ENCODE measurements at places on chromosomes 2 and 18.

DNA sequence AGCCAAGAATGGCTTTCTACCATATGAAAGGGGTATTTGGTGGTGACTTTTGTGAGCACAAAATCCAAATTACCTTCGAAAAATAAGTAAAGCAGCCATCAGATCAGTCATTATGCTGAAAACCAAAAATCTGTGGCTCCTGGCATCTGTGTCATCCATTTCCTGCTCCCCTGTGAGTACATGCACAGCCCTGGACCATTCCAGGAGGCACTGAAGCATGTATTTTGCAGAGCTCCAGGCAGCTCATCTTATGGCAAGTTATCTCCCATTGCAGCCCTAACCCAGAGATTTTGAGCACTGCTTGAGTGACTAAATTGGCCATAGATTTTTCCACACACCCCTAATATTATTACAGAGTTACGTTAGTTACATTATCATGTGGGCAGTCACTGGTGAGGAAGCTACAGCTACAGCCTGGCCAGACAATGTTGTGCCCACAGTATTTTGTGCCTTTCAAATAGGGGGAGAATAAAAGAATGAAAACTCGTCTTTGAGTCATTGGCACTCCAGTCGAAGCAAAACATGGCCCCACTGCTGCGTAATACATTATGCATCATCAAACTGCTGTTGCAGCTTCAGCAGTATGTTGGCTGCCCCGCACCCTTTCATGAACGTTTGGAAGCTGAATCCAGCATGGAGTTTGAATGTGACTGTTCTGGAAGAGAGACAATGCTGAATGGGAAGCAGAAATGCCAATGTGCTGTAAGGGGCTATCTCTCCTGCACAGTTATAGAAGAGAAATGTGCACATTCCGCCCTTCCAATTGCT is 702.2 kb downstream of the RNF144A start:
- DNase-seq: no peak

- no peak for DNase-seq
Observed at GRCh38 chr2:167943368-167943767, 304.0 kb downstream of the STK39 start.

DNA sequence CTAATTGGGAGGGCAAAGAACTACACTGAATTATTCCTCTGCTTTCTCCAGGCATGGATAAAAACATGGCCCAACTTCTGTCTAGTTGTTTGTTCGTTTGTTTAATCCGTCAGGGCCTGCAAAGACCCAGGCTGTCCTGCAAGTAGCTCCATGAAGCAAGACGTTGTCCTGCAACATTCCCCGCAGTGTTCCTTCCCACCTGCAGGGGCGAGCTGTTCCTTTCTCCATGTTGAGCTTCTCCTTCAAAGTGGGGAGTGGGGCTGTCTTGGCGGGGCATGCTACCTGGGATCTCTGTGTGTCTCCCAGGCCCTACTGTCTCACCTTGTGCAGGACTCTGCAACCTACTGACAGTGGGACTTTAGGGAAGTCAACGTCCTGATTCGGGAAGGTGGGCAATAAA is 264.0 kb upstream of the SMIM21 start:
- no peak for DNase-seq

DNA sequence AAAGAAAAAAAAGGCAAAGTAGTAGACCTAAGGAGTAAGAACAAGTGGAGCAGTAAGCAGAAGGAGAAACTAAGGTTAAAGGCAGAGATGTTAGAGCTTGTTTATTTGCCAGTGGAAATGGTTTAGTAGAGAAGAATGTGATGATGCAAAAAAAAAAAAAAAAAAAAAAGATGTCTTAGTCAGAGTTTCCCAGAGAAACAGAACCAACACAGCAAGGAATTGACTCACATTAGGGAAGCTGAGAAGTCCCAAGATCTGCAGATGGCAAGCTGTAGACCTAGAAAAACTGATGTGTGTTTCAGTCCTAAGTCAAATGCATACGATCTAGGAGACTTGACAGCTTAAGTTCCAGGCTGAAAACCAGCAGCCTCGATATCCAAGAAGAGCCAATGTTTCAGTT is 1548.8 kb upstream of the LRRTM1 start:
- no peak for DNase-seq

GRCh38 chr2:240593026-240593702 is 6.6 kb downstream of the CAPN10 start:
- no peak for DNase-seq

DNA sequence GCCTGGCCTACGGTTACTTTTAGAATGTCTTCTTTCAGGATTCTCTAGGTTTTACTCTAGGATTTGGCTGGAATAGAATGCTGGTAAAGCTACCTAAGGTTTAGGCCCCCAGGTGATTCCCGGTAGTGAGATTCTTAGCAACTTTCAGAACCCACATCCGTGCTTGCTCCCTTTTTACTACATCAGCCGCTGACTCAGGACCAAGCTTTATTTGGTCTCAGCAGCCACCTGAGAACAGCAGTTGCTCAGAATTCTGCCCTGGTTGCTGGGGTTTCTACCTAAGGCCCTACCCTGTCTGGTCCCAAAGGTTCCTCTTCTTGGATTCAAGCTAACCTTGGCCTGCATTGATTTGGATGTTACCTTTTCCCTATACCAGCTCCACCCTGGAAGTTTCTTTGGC is 36.1 kb upstream of the NDUFV2 start:
- no peak for DNase-seq

DNA sequence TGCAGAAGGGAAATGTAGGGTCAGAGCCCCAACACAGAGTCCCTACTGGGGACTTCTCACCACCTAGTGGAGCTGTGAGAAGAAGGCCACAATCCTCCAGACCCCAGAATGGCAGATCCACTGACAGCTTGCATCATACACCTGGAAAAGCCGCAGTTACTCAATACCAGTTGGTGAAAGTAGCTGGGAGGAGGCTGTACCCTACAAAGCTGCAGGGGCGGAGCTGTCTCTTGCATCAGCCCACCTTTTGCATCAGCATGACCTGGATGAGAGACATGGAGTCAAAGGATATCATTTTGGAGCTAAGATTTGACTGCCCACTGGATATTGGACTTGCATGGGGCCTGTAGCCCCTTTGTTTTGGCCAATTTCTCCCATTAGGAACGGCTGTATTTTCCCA is 237.3 kb downstream of the CALCRL start:
- DNase-seq: no peak

DNA sequence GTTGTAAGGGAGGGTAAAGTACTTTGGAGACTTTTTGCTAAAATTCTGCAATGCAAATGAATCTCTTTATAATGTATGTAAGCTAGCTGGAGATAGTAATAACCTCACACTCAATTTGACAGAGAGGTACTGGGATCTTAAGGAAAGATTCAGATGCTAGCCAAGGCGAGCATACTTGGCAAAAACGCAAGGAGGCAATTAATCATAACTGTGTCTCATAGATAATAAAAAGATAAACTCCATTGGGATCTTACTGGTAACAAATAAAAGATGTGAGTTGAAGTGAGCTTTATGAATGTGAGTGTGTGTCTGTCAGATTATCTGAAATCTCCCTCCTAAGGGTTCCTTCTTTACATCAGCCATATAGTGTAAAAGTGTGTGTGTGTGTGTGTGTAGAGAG is 533.0 kb downstream of the TMX3 start:
- no peak for DNase-seq

DNA sequence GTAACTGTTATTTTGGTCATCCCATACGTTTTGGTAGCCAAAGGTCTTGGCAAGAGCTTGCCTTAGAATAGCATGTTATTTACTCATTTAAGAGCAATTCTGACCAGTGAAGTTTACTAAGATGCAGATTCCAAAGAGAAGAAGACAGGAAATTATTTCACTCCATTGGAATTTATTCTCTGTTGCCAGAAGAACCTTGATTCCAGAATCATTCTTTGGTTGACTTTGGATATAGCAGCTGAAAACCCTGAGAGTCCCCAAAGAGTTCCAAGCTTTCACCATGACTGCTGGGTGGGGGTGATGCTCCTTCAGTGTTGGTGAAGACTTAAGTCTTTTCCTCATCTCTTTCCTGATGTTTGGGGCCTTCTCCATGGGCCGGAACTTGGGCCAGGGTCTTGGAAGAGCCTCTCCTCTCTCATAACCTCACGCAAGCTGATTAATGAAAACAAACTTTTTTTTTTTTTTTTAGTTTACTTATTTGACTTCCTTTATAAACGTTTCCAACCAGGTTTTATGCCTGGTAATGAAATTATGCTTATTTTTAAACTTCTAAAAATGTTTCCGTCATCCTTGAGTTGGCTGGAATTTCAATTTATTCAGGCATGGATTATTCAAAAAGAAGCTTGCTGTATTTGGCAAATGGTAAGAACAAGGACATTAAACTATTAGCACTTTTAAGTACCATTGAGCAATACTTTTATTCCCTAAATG is 192.0 kb downstream of the MTX2 start:
- DNase-seq: no peak

GRCh38 chr18:47883771-47884413 is 46.6 kb downstream of the SMAD2 start:
- no peak for DNase-seq

DNA sequence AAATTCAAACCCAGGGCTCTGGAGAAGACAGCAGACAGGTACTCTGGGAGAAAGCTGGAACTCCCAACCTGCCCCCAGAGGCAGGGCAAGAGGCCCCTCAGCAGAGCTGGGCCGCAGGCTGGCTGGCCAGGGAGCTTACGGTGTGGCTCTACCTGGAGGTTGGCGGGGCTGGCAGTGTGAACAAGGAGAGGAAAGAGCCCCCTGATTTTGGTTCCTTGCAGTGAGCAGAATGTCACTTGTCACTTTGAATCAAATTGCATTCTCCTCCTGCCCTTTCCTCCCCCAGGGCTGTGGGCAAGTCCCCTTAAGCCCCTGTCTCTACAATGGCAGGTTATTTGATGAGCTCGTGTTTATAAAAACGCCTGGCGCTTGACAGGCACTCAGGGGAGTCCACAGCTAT is 32.6 kb downstream of the MYO7B start:
- DNase-seq: no peak

GRCh38 chr2:120272763-120273481 is 20.3 kb downstream of the RALB start:
- DNase-seq: no peak

GRCh38 chr2:69731147-69731970 is 10.6 kb upstream of the ANXA4 start:
- no peak for DNase-seq

DNA sequence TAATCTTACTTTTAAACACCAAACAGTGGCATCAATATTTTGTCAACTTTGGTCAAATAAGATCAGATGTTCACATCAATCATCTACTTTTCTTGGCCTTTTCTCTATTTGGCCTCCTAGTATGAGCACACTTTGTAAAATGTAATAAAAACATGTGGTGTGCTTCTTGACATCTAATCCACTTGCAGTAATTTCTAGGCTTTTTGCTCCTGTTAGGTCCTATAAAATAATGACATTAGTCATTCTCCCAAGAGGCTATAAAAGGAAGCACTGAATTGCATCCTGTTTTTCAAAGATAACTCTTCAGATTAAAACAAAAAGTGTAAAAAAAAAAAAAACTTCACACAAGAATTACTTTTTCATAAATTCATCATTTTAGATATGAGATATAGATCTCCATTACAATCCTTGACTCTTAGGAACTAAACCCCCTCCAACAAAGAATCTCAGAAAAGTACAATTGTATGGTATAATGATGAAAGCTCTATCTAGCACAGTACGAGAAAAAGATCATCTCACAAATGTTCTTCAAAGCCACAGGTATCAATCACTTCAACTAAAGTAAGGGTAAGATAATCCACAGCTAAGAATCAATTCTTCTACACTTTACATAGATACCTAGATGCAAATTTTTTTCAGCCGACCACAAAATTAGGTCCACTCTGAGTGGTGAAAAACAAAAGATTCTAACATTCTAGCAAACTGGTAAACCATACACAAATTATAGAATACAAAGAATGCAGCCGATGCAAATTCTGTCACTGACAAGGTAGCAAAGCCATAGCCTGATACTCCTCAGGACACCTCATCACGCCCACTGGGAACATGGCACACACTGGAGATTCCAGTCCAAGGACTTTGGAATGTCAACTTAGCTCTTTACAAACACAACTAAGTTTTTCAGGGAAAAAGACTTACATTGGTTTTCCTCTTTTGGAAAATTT is 2.7 kb downstream of the BCL2 start:
- DNase-seq: no peak

DNA sequence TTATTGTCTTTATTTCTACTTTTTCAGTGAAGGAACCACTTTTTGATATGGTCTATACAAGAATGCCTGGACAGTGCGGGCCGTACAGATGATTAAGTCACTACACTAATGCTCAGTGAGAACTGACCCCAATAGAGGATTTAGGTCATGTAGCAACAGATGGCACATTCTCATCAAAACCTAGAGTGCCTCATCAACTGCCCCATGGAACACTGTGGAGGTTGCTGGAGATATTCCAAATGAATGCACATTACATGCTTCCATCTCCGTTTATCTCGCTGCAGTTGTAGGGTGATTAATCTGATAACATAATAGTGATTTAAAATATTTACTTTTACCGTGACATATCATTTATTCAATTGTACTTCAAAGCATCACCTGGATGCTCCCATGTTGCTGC is 41.8 kb upstream of the COPS8 start:
- DNase-seq: no peak

GRCh38 chr2:204112084-204112770 is 175.7 kb downstream of the ICOS start:
- no peak for DNase-seq

DNA sequence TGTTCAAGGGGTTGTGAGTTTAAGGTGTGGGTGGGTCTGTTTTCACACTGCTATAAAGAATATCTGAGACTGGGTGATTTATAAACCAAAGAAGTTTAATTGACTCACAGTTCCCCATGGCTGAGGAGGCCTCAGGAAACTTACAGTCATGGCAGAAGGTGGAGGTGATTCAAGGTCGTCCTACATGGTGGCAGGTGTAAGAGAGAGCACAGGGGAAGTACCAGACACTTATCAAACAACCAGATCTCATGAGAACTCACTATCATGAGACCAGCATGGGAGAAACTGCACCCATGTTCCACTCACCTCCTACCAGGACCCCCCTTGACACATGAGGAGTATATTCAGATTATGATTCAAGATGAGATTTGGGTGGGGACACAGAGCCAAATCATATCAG is 38.0 kb downstream of the RHBDD1 start:
- no peak for DNase-seq

- no peak for DNase-seq
Observed at GRCh38 chr2:121831841-121832240, 76.4 kb downstream of the TSN start.

- DNase-seq: no peak
Observed at GRCh38 chr2:172554352-172555271, 1.3 kb upstream of the PDK1 start.

GRCh38 chr2:137659616-137660015 is 304.7 kb upstream of the HNMT start:
- DNase-seq: no peak

- no peak for DNase-seq
Observed at GRCh38 chr2:74835831-74836674, 2.1 kb downstream of the HK2 start.

- DNase-seq: no peak
Observed at GRCh38 chr2:235979753-235980435, 188.3 kb downstream of the GBX2 start.

DNA sequence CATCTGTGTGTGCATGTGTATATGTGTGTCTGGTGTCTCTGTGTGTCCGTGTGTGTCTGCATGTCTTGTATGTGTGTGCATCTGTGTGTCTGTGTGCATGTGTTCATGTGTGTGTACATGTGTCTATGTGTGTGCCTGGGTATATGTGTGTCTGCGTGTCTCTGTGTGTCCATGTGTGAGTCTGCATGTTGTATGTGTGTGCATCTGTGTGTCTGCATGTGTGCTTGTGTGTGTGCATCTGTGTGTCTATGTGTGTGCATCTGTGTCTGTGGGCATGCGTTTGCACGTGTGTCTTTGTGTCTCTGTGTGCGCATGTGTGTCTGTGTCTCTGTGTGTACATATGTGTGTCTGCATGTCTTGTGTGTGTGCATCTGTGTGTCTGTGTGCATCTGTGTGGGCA is 207.7 kb downstream of the TNS1 start:
- DNase-seq: no peak
